EL (cell line): ENCODE measurements at places on chromosomes 1 and 21.

GRCh38 chr1:26991310-26992116, 2.0 kb upstream of the TRNP1 start:
- peak; percentile 48 for DNase-seq

DNA sequence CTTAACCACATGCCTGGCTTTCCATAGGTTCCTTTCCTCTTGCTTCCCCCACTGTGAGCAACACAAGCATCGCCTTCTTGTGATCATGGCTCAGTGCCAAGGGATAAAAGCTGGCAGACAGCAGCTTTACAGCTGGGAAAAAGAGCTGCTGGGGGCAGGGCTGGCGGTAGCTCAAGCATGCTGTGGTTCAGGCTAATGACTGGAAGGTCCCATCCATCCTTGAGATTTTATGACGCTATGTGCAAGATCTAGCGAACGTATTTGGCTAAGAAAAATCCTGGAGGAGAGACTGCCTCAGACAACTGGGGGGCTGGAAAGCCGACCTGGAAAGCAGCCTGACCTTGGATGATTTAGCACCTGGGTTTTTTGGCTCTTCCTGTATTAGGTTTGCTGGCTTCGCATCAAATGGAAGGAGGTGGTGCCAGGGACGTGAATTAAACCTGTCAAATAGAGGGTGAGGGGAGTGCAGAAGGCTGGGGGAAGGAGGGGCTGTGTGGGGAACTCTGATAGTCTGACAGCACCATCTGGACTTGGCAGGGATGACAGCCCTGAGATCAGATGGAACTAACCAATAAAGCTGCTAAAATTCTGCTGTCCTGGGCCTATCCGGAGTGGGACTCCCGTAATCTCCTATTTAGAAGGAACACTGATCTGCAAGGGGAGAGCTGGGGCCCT, 34.8 kb downstream of the ZMYND12 start:
- DNase-seq, result peak; percentile 57

DNA sequence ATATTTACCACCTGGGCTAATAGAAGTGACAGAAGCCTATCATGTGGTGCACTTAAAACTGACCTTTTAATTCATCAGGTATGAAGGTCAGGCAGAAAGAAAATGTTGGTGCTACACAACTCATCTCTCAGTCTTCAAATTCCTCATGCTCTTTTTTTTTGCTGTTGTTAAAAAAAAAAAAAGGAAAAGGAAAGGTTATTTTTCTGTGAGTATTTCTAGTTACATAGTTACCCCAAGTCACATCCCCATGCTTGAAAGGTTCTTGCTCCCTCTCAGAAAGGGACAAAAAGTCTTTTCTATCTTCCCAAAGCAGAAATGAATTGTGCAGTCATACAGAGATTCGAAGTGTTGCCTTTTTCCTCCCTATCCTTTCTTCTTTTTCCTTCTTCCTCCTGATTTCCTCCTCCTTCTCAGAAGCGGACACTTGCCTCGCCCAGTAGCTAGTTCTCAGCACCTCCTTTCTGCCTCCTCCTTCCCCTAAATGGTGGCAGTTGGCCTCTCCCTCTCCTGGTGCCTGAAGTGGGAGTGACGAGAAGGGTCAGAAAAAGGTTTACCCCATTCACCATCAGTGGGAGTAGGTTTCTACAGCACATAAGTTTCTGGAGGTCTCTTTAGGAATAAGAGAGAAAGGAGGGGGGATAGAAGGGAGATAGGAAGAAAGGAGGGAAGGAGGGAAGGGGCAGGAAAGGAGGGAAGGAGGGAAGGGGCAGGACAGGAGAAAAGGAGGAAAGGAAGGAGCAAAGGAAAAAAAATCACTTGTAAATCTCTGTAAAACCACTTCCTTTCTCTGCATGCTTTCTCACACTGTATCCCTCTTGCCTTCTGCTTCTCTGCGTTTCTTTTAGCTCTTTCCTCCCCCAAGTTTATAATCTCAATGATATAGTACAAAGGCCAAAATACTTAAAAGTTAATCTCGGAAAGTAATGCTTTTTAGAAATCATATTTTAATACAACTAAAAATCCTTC, 20.4 kb upstream of the C1orf105 start:
- DNase-seq, result no peak

- DNase-seq, result no peak
Measured at GRCh38 chr1:3003039-3003940, 18.0 kb upstream of the ACTRT2 start.

- DNase-seq, result peak; percentile 67
Measured at GRCh38 chr1:226181996-226182714, 4.4 kb downstream of the ACBD3 start.

- no peak for DNase-seq
Measured at GRCh38 chr1:214216021-214216420, 64.9 kb upstream of the SMYD2 start.

- DNase-seq, result peak; percentile 87
Measured at GRCh38 chr1:177984136-177984525, 14.3 kb upstream of the SEC16B start.

- no peak for DNase-seq
Measured at GRCh38 chr1:74791491-74791890, 58.5 kb downstream of the TYW3 start.

DNA sequence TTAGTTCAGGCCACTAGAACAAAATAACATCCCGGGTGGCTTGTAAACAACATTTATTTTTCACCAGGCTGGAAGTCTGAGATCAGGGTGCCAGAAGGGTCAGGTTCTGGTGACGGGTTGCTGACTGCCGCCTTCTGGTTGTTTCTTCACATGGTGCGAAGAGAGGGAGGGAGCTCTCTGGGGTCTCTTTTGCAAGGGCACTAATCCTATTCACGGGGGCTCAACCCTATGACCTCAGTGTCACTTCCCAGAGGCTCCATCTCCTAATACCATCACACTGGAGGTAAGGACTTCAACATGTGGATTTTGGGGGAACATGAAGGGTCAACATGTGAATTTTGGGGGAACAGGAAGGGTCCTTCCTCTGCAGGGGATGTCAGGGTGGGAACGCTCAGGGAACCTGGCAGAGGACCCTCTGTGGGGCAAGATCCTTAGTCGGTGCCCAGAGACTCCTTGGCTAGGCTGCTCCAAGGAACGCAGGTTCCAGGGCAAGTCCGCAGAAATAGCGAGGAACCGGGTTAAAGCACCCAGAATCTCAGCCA, 8.7 kb upstream of the C2CD2 start:
- DNase-seq, result no peak
